ENCODE measurements at places on chromosomes 4 and X.

- DNase-seq: no peak
Measured at GRCh38 chr4:153028535-153028934, 92.4 kb downstream of the FHDC1 start.

- no peak for DNase-seq
Measured at GRCh38 chr4:159983082-159983481, 880.2 kb downstream of the RAPGEF2 start.

DNA sequence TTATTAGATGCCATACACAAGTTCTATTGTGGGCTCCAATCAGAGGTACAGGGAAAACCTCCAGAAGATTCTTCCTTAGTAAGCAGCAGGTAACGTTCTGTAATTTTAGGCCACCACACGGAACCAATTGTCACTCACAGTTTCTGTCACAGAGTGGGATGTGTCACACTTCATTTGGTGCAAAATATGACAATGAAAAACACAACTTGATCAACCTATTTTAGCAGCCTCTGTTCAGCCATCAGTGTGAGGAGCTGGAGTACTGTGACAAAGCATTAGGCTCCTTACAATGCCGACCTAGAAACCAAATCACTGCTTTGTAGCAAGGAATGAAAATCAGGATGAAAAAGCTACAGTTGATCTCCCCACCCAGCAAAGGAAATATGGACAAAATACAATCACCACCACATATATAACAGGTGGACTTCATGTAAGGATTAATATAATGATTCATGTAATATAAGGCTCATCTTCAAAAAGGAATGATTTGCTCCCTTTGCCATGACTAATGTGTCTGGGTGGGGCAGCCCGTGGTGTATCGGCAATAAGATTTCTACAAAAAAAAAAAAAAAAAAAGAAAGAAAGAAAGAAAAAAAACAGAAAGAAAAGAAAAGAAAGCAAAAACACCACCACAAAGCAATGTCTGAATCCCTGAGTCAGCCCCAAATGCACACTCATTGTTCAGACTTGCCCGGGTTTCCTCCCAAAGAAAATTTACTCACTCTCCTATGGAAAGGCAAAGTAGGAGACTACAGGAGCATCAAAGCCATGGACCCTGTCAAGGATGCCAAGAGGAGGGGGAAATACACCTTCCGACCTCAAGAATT lies 36.0 kb downstream of the SLC9A7 start:
- no peak for DNase-seq

GRCh38 chrX:11739776-11740175 lies 18.3 kb upstream of the MSL3 start:
- DNase-seq: no peak
